Panc1 (cell line): ENCODE measurements at places on chromosomes 7 and 10. TPM values are rescaled to one million over a fixed set of nuclear protein-coding genes. Genes with fewer than 3 reads are reported as not detected.

DNA sequence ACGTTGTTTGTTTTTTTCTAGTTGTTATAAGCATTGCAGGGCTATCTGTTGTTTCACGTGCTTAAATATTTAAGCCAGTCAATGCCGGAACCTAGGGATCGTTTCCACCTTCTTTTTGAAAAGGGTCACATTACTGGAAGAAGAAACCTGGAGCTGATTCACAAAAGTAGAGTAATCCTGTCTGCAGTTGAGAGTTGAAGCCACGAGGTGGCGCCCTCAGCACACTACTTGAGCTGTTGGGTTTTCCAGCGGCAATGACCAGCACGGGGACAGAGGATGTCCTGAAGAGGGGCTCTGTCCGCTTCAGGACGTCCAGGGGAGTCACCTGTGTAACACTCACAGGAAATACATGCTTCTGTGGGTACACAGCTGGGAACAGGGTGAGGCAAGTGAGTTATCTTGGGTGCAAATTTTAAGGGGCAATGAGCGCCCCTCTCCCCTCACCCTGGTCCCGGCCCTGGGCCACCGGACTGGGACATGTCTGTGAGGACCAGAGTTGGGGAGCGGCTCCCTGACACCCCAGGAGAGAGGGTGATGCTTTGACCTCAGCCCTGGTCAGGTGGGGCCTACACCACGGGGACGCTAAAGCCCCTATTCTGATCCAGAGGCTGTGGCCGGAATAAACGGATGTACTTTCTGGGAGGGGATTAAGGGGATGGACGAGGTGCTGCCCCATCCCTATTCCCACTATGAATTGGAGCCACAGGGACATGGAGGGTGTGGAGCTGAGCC, 26.3 kb upstream of the WDFY4 start:
- H3K27ac ChIP-seq: no peak overlapping the region
- no peaks in the 10 kb centered on the region for H3K36me3 ChIP-seq
- peaks cover 6% of the 10 kb centered on the region; the same call in 1 of the 2 replicates for H3K4me1 ChIP-seq

Gene TUBB8
- 0.08 TPM for total RNA-seq

- 0 out of 2 replicates have a peak overlapping the region, but pooled peaks have one; percentile 17 for H3K27ac ChIP-seq
- no peak overlapping the region for H3K4me3 ChIP-seq
- peaks cover 5% of the 10 kb centered on the region for H3K36me3 ChIP-seq
- DNase-seq: no peak
These were observed 4.4 kb downstream of the LARP4B start for GRCh38 chr10:927131-927530.

Gene IGFBP1
- 0.33 TPM for total RNA-seq

- H3K27me3 ChIP-seq: no peaks in the 10 kb centered on the region
- no peak overlapping the region for H3K4me3 ChIP-seq
- no peaks in the 10 kb centered on the region for H3K4me1 ChIP-seq
- no peak overlapping the region for H3K27ac ChIP-seq
These were observed 40.0 kb downstream of the CLIP2 start for GRCh38 chr7:74329225-74329624.

GRCh38 chr10:51144161-51144781, 70.0 kb downstream of the PRKG1 start:
- no peaks in the 10 kb centered on the region; the same call in 1 of the 2 replicates for H3K36me3 ChIP-seq
- no peak overlapping the region for H3K27ac ChIP-seq
- no peaks in the 10 kb centered on the region for H3K27me3 ChIP-seq
- H3K4me3 ChIP-seq: no peak overlapping the region
- no peak for DNase-seq

Gene HOGA1
- total RNA-seq: 0.08 TPM

- H3K27ac ChIP-seq: no peak within 1 kb of the TSS
- H3K4me1 ChIP-seq: no peaks in the 10 kb centered on the region
- no peaks in the 10 kb centered on the region for H3K36me3 ChIP-seq
These were observed at the start of gene C1QL3 for GRCh38 chr10:16521311-16522016. C1QL3 (minus strand) TSS chr10:16521879; CDS start chr10:16521065, 814 bp downstream.

GRCh38 chr7:92633211-92633906, 43.2 kb upstream of the FAM133B start:
- peaks cover 33% of the 10 kb centered on the region for H3K4me1 ChIP-seq
- no peak overlapping the region for H3K4me3 ChIP-seq
- H3K27me3 ChIP-seq: no peaks in the 10 kb centered on the region
- H3K27ac ChIP-seq: peak overlapping the region; percentile 75
- DNase-seq: peak; percentile 83
- no peaks in the 10 kb centered on the region; the same call in 1 of the 2 replicates for H3K36me3 ChIP-seq

Gene CALHM1
- total RNA-seq: not detected

GRCh38 chr10:5575144-5575481, 50.4 kb downstream of the CALML3 start:
- H3K27me3 ChIP-seq: no peaks in the 10 kb centered on the region
- no peak overlapping the region for H3K27ac ChIP-seq
- H3K4me3 ChIP-seq: no peak overlapping the region
- DNase-seq: no peak
- no peaks in the 10 kb centered on the region for H3K36me3 ChIP-seq

GRCh38 chr7:151978616-151979015, 22.4 kb downstream of the GALNTL5 start:
- H3K27ac ChIP-seq: no peak overlapping the region
- H3K4me3 ChIP-seq: no peak overlapping the region
- no peaks in the 10 kb centered on the region; the same call in 1 of the 2 replicates for H3K4me1 ChIP-seq
- DNase-seq: no peak
- H3K36me3 ChIP-seq: no peaks in the 10 kb centered on the region

DNA sequence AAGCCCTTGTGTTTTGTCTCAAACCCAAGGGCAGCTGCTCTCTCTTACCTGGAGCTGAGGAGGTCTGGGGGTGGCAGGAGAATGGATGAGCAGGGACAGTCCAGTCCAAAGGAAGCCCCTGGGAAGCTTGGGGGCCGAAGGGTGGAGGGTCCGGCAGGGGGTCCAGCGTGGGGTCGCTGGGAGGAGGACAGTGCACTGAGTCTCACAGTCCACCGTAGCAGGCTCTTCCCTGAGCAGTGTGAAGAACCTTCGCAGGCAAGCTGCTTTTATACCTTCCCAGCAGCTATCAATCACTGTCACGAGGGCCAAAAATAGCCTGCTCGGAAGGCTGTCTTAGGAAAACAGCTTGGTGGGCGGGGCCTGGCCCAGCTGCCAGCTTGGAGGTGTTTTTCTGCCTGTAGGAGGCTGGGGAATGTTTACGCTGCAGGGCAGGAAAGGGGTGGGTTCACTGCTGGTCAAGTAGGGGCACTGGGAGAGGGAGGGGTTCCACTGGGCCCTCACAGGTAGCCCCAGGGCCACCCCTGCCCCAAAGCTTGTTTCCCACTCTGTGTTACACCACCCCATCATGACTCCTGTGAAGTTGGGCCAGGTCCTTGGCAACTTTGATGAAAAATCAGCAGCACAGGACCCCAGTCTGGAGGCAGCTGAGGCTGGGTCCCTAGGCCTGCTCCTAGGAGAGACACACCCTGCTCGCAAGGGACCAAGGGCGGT, at the start of gene DEPP1:
Gene DEPP1 (minus strand): TSS at position 240 of the 711 bp plus-strand sequence. CDS start 779 bp downstream, outside the sequence.
- H3K4me1 ChIP-seq: peaks cover 83% of the 10 kb centered on the region
- DNase-seq: peak; percentile 91
- H3K27ac ChIP-seq: peak within 1 kb of the TSS; percentile 76
- peak within 1 kb of the TSS; percentile 83 for H3K4me3 ChIP-seq
- H3K27me3 ChIP-seq: no peaks in the 10 kb centered on the region
- no peaks in the 10 kb centered on the region for H3K36me3 ChIP-seq

- H3K27me3 ChIP-seq: no peaks in the 10 kb centered on the region
- H3K36me3 ChIP-seq: no peaks in the 10 kb centered on the region
- H3K27ac ChIP-seq: no peak overlapping the region
- H3K4me1 ChIP-seq: no peaks in the 10 kb centered on the region
- no peak overlapping the region for H3K4me3 ChIP-seq
- no peak for DNase-seq
These were observed 30.0 kb upstream of the TRIL start for GRCh38 chr7:28988091-28988490.

GRCh38 chr7:82194016-82194643, 249.4 kb downstream of the CACNA2D1 start:
- H3K4me3 ChIP-seq: no peak overlapping the region
- H3K27ac ChIP-seq: no peak overlapping the region
- no peak for DNase-seq
- no peaks in the 10 kb centered on the region for H3K36me3 ChIP-seq
